ENCODE measurements at places on chromosomes 11 and 22.

DNA sequence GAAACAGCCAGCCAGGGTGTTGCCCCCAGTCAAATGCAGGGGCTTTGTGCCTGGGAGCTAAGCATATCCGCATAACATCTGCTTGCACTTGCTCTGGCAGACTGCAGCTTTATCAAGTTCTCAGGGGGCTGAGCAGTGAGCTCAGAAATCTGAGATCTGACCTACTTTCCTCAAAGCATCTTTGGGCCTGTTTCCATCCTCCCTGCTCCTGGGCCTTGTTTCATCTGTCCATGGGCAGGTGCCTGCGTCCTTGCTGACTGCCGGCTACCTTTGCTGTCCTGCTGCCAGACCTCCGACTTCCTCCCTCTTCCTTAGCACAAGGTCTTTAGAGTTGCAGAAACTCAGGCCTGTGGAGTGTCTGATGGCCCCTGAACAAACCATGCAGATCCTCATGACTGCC is 131.2 kb upstream of the B3GAT1 start:
- no peak for DNase-seq

GRCh38 chr11:16935518-16936302 is 78.5 kb downstream of the PLEKHA7 start:
- DNase-seq = no peak

- no peak for DNase-seq
Observed at GRCh38 chr11:45272701-45273100, 13.4 kb downstream of the SYT13 start.

DNA sequence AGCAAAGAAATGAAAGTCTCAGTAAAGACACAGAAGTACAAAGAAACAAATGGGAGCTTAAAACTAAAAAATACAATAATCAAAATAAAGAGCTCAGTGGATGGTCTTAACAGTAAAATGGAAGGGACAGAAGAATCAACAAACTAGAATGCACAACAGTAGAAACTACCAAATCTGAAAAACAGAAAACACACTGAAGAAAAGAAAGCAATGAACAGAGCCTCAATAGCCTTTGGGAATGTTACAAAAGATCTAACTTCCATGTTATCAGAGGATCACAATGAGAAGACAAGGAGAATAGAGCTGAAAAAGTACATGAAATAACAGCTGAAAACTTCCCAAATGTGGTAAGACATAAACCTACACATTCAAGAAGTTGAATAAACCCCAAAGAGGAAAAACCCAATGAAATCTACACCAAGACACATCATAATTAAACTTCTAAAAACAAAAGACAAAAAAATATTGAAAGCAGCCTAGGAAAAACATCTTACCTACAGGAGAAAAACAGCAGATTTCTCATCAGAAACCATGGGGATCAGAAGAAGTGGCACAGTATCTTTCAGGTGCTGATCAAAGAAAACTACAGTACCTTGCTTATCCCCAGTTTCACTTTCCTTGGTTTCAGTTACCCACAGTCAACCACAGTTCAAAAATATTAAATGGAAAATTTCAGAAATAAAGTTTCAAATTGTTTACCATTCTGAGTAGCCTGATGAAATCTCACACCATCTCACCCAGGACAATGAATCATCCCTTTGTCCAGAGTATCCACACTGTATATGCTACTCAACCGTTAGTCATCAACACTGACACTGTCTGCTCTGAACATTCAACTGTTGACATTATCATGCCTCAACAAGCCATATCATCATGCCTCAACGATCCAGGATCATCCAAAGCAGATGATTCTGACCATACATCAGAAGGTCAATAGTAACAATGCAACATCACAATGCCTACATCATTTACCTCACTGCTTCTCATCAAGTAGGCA is 22.2 kb downstream of the RRAS2 start:
- DNase-seq = no peak

DNA sequence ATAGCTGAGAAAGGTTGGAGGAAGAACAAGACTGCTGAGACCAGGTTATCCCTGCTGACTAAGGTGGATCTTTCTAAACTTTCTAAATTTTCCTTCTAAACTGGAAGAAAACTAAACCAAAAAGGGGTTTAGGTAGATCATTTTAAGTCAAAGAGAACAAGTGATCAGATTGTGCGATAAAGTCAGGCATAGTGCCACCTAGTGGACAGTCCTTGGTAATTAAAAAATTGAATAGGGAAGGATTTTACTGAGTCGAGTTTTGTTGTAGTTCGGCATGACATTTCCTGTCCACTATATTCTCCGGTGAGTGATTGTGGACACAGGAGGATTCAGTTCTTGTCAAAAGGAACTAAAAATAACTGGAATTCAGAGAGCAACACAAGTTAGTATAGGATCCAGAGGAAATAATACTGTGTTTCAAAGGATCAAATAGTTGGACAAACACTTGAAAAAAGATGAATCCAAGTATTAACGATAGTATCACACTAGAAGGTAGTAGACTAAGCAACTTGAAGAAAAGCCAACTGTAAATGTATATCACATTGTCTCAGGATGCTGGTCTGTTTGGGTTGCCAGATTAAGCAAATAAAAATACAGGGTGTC is 1236.4 kb downstream of the FAM181B start:
- DNase-seq = no peak

DNA sequence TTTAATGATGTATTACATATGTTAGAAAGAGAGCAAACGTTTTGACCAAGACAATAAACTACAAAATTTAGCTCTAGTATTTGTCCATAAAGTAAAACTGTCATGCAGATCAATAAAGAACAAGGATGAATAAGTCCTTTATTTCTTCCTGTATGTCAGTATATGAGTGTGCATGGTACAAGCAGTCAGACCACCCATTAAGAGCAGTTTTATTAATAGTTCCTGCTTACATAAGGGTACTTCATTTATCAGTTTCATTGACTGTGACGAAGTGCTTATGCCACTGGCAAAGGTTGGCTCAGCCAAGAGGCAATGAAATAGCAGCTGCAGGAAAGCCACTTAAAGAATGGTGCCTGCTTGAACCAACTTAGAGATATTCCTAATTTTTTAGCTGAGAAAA is 913.0 kb upstream of the CNTN5 start:
- no peak for DNase-seq

GRCh38 chr11:3867209-3868091 is 12.0 kb downstream of the STIM1 start:
- no peak for DNase-seq

- no peak for DNase-seq
Observed at GRCh38 chr11:118975771-118976709, 4.5 kb downstream of the FOXR1 start.

All from esophagus muscularis mucosa (tissue), 4 donors.